ENCODE measurements at places on chromosomes 6 and 20. TPM values are rescaled to one million over a fixed set of nuclear protein-coding genes. Genes with fewer than 3 reads are reported as not detected.

APOM gene
- not detected for total RNA-seq

RSPO4 gene
- not detected for total RNA-seq

ASIP gene
- not detected for total RNA-seq

DACT2 gene
- total RNA-seq: 0.41 TPM

ANGPT4 gene
- total RNA-seq: 1.6 TPM

MUCL3 gene
- not detected for total RNA-seq

CPXM1 gene
- not detected for total RNA-seq

RHAG gene
- not detected for total RNA-seq

MYL9 gene
- 1,491 TPM for total RNA-seq

THBS2 gene
- 817 TPM for total RNA-seq

SLC22A16 gene
- 3.8 TPM for total RNA-seq

FAXC gene
- 0.81 TPM for total RNA-seq

GLP1R gene
- not detected for total RNA-seq

STX11 gene
- 17.2 TPM for total RNA-seq

SLPI gene
- 56.0 TPM for total RNA-seq

MAD2L1BP gene
- 11.3 TPM for total RNA-seq
